Trophoblast cell (in vitro differentiated cells and primary cell): ENCODE measurements at places on chromosomes 11 and 22.

DNA sequence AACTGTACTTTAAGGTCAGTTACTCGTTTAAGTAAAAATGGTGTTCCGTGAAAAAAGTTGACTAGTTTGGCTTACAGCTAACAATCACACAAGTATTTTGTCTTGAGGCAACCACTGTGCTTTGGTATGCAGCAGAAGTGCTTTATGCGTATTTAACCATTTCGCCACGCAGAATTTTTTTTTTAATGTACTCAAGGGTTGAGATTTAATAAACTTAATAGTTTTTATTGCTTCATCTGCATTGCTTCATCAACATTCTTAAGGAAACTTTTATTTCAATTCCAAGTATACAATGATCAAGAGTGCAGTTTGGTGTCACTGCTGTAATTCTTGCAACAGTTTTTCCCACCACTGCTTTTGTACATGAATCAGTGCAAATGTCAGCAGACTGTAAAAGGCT lies 66.4 kb downstream of the ZNRF3 start:
- no peak overlapping the region for H3K27ac ChIP-seq
- H3K4me1 ChIP-seq, result peaks cover 12% of the 10 kb centered on the region
- H3K27me3 ChIP-seq, result no peaks in the 10 kb centered on the region
- no peak overlapping the region for H3K4me3 ChIP-seq
- peak; percentile 74 for DNase-seq
- peaks cover 2% of the 10 kb centered on the region for H3K36me3 ChIP-seq

DNA sequence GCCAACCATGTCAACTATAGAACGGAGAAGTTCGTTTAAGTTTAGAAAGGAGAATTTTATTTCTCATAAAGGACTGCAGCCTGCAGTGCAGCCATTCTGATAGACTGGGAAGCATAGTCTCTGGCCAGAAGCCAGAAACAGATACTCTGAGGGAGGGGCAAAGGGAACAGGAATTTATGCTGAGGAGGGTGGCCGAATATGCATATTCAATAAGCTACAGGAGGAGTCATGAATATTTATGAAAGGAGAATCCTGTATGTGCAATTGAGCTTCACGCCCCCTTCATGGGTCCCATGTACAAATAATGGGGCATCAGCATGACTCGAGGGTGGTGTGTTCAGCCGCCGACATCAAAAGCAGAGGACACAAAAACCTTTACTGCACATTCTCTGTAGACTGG lies 199.9 kb downstream of the CWF19L2 start:
- no peaks in the 10 kb centered on the region for H3K27me3 ChIP-seq
- H3K36me3 ChIP-seq, result no peaks in the 10 kb centered on the region
- no peak overlapping the region for H3K4me3 ChIP-seq
- no peak overlapping the region for H3K27ac ChIP-seq
- H3K4me1 ChIP-seq, result peaks cover 3% of the 10 kb centered on the region
- DNase-seq, result no peak

DNA sequence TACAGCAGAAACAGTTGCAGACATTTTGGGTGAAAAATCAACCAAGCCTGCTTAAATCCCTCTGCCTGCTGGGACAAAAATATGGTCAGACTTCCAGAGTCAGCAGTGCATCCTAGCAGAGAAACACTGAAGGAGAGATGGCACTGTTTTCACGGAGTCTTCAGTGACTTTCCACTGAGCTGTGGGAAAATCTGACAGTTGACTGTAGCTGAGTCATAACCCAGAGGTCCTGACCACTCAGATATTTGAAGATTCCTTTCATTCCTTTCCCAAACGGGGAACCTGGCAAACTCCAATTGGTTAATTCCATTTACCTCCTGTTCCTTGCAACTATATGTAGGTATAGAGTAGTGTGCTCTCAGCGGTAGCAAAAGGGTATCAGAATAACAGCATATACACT lies 20.9 kb upstream of the UPB1 start:
- no peaks in the 10 kb centered on the region for H3K27me3 ChIP-seq
- no peak overlapping the region for H3K4me3 ChIP-seq
- H3K4me1 ChIP-seq, result no peaks in the 10 kb centered on the region
- H3K36me3 ChIP-seq, result no peaks in the 10 kb centered on the region
- peak; percentile 33 for DNase-seq
- H3K27ac ChIP-seq, result no peak overlapping the region

- no peak overlapping the region for H3K4me3 ChIP-seq
- no peaks in the 10 kb centered on the region for H3K36me3 ChIP-seq
- H3K27ac ChIP-seq, result no peak overlapping the region
- peak; percentile 73 for DNase-seq
These were observed 22.0 kb downstream of the RHBDD3 start for GRCh38 chr22:29245626-29246385.

GRCh38 chr22:41844036-41844435 lies 11.1 kb downstream of the SREBF2 start:
- peaks cover 25% of the 10 kb centered on the region for H3K4me1 ChIP-seq
- no peak overlapping the region for H3K4me3 ChIP-seq
- H3K27me3 ChIP-seq, result no peaks in the 10 kb centered on the region
- peak overlapping the region; percentile 58 for H3K27ac ChIP-seq
